ENCODE measurements at places on chromosomes 4 and X.
A peak's percentile ranks its signal among the peaks of the same experiment; 100 is the strongest.

DNA sequence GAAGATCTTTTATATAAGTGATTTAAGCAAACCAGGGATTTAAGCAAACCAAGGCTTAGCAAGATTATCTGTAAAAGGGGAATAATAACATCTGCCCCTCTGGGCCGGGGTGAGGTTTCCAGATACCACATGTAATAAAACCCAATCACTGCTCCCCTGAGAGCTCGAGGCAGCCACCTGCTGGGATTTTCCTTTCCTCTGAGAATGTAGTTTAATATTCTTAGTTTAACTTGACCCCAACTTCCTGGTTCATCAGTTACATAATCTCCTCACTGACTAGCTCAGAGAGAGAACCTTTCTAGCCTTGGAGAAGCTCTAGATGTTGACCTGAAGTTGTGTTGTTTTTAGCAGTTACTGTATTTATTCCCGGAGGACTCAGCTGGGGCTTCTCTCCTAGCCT lies 322.4 kb downstream of the ARHGAP10 start:
- DNase-seq, result no peak

DNA sequence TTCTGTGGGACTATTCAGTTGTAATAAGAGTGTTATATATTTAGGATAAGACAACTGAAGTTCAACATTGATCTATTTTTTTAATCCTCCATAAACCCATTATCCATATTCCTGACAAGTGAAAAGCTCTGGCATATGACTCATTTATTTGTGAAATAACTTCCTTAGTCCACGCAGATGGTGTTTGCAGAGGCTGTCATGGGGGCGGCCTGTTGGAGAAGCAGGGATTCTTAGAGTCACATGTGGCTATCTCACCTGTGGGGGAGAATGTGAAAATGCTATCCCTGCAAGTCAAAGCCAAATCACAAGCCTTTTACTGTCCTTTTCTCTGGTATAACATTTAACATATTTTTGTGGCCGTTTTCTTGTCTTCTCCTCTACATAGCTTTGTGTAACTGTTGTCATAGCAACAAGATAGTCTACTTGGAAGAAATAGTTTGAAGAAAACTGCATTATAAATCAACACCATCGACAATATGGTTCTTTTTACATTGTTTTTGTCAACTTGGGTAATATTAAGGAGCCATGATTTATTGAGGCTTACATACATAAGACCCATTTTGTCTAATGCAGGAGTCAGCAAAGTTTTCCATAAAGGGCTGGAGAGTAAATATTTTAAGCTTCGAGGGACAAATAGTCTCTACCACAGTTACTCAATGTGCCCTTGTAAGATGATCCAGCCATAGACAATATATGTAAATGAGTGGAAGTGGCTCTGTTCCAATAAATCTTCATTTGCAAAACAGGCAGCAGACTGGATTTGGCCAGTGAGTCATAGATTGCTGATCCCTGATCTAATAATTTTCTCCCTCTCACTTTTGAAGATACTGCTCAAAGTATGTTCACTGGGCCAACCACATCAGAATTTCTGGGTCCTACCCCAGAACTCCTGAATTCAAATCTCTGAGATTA lies 395.0 kb downstream of the DTHD1 start:
- DNase-seq, result no peak

DNA sequence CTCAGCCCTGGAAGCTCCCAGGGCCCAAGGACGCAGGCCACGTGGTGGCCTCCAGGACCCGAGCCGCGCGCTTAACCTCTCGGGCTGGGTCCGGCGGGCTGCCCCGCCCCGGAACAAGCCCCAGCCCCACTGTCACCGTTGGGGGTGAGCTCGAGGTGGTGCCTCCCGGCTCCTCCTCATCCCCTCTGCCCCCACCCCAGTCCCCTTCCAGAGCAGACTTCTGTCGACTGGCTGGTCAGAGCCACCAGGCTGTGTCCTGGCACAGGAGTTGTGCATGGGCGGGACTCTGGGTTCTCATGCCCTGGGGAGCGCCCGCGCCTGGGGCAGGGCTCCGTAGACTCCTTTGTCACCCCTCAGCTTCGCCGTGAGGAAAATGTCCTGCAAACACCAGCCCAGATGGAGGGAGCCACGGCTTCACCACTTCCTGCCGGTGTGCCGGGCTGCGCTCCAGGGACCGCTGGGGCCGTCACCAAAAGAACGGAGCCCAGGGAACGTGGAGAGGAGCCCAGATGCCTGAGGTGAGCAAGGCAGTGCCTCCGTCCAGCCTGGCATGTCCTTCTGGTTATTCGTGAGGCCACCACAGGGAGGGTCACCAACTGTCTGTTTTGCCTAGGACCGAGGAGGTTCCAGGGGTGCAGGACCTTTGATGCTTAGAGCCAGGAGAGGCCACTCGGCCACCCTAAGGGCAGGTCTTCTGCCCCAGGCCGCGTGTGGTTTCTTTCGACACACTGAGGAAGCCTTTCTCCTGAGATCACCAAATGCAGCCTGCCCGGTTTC lies 7.1 kb upstream of the RGS12 start:
- DNase-seq, result no peak

DNA sequence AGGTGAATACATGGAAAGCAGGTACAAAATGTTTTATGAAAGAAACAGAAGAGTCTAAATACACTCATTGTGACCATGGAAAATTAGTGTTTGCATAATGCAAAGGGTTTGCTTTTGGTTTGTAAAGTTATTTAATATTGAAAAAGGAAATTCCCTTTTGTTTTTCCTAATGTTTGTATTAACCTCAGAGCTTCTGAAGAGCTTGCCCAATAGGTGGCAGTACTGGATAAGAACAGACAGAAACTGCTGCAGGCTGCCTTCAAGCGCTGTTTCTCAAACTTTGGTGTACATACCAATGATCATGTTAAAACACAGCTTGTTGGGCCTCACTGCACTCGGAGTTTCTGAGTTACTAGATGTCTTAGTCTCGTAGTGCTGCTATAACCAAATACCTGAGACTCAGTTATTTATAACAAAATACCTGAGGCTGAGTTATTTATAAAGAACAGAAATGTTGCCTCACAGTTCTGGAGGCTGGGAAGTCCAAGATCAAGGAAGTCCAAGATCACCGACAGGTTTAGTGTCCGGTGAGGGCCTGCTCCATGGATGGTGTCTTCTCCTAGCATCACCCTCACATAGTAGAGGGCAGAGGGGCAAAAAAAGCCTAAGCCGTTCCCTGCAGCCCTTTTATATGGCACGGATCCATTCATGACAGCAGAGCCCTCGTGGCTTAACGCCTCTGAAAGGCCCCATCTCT lies 54.2 kb downstream of the SUPT20HL2 start:
- peak; percentile 2 for DNase-seq

GRCh38 chrX:138917781-138918180 lies 206.3 kb upstream of the FGF13 start:
- DNase-seq, result no peak

- no peak for DNase-seq
Observed at GRCh38 chrX:24100713-24101112, 46.0 kb downstream of the EIF2S3 start.

DNA sequence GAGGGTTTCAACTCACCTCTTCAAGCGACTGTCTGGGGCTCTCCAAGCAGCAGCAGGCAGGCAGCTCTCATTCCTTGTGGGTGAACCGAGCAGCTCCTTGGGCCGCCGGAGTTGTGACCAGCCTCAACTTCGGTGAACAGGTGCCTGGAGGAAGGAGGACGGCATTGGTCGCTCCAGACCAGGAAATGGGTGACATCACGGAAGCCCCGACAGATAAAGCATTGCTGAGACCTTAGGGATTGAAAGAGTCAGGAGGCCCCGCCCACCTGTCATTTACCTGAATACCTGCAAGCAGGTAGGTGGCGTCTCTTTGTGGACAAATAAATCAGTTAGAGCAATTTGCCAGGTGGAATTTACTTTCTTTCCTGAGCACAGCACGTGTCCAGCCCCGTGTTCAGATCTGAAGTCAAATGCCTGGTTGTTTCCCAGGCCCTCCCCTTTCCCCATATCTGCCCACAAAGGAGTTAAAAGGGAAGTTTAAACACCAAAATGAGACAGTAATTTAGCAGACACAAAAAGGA lies at the start of gene LNX1:
Gene LNX1 (minus strand): TSS at position 115 of the 521 bp plus-strand sequence. CDS start 17,484 bp downstream, outside the sequence.
- DNase-seq, result no peak

- DNase-seq, result no peak
Observed at GRCh38 chr4:173301518-173302201, 32.5 kb downstream of the HMGB2 start.

DNA sequence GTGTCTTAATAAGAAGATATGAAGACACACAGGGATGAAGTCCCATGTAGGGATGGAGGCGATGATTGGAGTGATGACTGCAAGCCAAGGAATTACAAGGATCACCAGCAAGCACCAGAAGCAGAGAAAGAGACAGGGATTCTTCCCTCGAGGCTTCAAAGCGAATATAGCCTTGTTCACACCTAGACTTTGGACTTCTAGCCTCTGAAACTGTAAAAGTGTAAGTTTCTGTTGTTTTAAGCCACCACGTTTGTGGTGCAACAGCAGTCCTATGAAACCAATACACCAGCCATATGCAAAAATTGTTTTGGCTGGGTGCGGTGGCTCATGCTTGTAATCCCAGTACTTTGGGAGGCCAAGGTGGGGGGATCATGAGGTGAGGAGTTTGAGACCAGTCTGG lies 9.8 kb upstream of the PDS5A start:
- DNase-seq, result no peak

DNA sequence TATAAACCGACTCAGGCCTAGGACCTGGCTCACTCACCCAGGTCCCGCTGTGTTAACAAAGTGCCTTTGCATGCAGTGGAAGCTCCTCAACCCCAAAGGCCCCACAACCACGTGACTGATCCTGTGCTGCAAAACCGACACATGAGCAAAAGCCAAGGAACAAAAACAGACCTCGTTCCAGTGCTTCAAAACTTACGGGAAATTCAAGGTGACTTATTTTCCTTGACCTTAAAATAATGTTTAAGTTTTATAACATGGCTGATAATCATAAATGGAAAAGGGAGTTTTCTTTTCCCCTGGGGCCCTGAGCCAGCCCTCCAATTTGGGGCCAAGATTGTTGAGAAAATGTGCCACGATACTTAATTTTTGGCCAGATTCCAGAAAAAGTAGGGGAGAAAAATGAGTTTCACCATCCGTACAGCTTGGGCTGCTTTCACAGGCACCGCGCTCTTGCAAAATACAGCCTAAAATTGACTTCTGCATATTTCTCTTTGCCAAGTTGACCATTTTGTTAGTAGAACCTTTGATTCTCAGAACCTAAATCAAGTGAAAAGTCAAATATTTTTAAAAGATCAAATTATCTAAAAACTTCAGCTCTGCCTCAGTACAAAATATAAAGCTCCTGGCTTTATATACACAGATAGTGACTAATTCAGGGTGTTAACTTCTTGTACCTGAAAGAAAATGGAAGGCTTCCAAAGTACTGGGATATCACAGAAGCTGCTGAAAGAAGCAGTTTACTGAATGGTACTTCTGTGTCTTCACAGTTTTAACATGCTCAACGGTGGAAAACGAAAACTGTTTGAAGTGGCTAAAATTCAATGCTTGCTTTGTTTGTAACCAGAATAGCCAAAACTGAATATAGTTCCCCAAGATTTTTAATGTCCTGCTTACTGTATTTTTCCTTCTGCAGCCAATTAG lies 93.8 kb downstream of the APBB2 start:
- no peak for DNase-seq

GRCh38 chrX:40140706-40141499 lies 43.1 kb upstream of the BCOR start:
- no peak for DNase-seq

DNA sequence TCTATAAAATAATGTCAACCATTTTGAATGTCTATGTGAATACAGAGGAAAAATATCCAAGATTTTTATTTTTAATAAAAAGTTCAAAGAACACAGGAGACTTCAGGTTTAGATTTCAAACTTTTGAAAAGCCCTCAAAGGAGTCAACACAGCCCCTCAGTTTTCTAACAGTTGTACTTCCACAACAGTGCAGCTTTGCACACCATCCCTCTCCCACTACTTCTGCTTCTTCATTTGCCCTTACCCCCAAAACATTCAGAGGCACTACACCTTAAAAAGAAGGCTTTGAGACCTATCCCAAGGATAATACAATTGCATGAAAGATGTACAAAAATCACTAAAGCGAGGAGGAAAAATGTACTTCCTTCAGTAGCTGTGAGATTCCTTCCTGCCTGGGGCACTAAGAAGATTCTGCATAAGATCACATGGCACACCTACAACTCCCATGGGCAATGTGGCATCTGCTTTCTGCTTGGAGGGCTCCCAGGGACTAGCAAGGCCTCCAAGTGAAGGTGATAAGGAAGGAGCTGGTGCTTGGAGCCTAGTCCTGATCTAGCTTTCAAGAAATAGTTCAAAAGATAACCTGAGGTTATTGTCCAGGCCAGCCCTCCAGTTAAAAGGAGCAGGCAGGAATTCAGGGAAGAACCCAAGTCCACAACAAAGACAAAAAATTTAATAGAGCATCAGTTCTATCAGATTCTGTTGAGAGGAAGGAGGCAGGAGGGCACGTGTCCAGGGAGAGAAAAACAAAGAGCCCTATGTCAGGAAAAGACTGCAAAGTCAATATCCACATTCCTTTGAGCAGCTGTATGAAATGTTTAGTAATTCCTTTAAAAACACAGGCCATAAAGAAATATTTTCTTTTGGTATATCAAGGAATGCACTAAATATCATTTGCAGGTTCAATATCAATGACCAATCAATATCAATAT lies 19.1 kb downstream of the ARAP2 start:
- no peak for DNase-seq

DNA sequence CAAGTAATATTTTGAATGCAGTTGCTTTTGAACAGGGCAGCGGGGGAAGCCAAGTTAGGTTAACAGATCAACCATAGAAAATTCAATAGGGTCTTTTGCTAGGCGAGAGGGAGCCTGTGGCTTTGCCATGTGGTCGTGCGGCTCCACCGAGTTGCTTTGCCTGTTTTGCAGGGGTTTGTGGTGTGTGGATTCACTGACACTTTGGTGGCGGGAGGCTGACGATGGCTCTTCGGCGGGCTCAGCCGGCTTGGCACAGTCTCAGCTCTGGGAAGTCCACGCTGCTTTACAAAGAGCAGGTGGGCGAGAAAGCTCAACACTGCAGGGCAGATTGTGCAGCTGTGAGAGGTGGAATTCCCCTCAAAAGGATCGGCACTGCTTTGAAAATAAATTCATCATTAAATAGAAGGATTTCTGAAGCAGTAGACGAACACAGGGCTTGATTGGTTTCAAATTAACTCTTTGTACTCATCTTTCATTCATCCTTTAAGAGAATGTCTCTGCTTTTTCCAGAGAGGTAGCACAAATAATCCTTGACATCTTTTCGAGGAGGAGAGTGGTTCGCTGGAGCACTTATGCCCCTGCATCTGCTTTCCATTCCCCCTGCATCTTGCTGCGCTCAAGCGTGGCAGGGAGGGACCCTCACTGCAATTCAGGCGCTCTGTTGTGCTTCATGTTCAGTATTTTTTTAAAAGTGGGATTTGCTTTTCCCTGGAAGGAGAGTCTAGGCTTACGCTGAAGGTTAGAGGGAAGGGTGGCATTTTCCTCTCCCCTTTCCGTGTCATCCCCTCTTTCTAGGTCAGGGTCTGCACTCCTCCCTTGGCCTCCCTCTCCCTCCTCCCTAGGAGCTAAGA lies 201.8 kb upstream of the LEF1 start:
- no peak for DNase-seq

All from SW 1271 (cell line).